ENCODE measurements at places on chromosomes 12 and 14.

- peak; percentile 20 for DNase-seq
Observed at GRCh38 chr14:35261774-35262173, 30.4 kb upstream of the PSMA6 start.

DNA sequence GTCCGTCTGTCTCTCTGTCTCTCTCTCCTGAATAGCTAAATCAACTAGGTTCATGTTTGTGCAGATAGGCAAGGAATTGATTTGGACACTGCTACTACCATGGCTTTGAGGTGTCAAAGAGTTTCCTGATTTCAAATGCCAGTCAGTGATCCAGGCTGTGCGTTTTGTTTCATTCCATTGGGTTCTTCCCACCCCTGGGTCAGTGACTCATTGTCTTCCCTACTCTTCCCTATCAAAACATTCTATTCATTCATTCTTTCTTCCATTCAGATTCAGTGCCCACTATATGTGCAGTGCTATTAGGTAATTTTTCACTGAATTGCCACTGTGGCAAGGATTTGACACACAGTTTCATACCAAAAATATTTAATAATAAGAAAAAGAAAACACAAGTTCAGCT, 50.4 kb downstream of the RPH3A start:
- no peak for DNase-seq

- no peak for DNase-seq
Observed at GRCh38 chr14:64673316-64673715, 30.9 kb upstream of the PLEKHG3 start.

DNA sequence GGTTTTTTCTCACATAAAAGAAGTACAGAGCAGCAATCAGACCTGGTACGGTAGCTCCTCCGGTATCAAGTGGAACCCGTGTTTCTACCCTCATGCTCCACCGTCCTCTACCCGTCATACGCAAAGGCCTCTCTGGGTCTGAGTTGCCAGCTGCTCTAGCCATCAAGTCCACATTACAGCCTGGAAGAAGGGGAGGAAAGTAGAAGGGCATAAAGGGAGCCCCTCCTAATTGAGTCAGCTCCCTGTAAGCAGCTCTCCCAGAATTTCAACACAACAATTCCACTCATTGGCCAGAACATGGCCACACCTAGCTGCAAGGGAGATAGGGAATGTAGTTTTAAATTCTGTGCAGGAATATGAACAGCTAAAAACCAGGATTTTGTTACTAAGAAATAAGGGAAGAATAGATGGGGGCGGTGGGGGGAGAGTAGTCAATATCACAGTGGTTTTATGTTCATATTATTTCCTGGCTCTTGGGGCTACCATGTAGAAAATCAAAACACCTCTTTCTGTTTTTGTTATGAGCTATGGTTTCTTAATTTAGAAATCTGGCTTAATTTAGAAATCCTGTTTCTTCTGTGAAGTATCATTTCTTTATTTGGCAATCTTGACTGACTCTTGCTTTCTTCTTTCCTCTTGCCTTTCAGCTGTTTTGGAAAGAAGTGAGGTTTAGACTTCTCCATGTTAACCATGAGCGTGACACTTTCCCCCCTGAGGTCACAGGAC, 103.9 kb downstream of the AKAP6 start:
- DNase-seq, result no peak

- peak; percentile 61 for DNase-seq
Observed at GRCh38 chr14:58639842-58640484, 2.2 kb downstream of the DACT1 start.

DNA sequence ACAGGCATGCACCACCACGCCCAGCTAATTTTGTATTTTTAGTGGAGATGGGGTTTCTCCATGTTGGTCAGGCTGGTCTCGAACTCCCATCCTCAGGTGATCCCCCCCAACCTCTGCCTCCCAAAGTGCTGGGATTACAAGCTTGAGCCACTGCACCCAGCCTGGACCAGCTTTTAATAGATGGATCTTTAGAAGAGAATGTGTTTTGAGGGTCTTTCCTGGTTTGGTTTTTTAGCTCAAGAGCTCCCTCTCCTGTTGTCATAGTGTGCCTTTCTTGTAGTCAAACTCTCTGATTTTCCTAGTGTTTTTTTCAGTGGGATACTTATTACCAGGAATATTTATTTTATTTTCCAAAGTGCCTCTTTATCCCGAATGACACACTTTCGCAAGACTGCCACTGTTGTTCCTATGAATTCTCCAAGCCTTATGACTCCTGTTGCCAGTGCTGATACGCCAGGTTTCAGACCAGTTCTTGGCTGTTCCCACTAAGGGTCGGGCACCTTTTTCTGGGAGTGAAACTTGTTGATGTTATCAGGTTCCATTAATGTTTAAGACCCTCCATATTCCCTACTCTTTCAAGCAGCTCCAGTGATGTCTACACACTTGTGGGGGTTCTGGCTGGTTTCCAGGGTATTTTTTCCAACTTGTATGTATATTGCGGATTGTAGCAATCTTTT, 31.5 kb upstream of the LIMA1 start:
- peak; percentile 46 for DNase-seq

DNA sequence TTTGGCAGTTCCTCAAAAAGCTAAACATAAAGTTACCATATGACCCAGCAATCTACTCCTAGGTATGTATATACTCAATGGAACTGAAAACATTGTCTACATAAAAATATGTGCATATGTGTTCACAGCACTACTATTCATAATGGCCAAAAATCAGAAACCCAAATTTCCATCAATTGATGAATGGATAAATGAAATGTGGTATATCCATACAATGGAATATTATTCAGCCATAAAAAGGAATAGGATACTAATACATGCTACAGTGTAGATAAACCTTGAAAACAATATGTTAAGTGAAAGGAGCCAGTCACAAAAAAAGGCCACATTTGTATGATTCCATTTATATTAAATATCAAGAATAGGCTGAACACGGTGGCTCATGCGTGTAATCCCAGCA, 3.4 kb downstream of the ACYP1 start:
- no peak for DNase-seq

GRCh38 chr14:51711505-51711904, 59.8 kb downstream of the FRMD6 start:
- no peak for DNase-seq

DNA sequence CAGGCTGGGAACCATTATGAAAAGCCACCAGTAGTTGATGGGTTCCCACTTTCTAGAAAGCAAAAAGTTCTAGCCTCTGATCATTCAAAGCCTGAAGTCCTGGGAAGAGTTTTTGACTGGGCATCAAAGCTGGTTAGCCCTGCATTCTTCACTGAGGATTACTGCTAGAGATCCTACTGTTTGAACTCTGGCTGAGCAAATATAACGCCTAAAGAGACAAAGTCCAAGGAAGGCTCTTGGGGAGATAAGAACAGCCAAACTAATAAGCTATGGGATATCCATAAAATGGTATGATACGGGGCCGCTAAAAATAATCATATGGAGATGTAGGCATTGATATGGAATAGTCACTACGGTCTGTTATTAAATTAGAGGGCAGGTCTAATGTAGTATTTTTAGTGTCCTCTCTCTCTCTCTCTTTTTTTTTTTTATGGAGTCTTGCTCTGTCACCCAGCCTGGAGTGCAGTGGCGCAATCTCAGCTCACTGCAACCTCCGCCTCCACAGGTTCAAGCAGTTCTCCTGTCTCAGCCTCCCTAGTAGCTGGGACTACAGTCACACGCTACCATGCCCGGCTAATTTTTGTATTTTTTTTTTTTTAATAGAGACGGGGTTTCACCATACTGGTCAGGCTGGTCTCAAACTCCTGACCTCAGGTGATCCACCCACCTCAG, 35.5 kb downstream of the PLXNC1 start:
- DNase-seq, result no peak

GRCh38 chr12:87467936-87468335, 561.3 kb downstream of the C12orf50 start:
- DNase-seq, result no peak

DNA sequence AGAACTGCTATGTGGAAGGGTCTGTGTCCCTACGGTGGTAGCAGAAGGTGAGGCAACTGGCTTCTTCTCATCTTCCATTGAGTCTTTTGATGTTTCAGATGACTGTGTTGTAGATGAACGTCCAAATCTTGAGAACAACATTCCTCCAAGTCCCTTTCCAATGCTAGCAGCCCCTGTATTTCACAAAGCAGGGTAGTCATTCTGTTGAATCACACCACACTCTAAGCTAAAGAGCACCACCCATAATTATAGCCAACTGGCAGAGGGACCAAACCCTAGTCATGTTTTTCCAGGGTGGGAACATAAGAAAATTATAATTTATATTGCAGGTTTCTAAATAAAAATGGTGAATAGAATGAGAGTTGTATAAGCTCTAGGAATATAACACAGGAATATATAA, 98.7 kb downstream of the DDHD1 start:
- DNase-seq, result no peak

DNA sequence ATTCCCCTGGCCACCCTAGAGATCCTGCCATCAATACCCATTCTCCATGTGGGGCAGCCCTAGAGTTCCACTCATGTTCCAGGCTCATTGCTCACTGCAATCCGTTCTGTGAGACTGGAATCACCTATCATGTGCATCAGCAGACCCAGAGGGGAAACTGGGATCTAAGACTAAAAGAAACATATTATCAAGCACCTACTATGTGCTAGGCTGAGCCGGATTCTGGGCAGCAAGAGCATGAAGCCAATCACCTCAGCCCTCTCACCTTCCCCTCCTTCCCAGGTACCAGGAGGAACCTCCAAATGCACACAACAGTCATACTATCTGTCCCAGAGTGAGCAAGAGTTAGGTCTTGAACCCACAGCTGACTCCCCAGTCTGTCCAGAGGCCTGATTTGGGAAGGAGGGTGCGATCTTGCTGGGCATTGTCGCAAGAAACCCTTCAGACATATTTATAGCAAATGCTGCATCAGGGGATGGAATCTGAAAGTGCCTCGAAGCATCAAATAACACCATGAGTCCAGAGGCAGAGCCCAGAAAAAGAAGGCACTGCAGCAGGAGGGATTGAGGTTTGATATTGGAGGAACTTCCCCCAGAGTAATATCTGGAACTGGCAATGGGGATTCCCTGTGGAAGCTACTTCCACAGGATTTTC, 6.7 kb upstream of the CACNB3 start:
- no peak for DNase-seq

DNA sequence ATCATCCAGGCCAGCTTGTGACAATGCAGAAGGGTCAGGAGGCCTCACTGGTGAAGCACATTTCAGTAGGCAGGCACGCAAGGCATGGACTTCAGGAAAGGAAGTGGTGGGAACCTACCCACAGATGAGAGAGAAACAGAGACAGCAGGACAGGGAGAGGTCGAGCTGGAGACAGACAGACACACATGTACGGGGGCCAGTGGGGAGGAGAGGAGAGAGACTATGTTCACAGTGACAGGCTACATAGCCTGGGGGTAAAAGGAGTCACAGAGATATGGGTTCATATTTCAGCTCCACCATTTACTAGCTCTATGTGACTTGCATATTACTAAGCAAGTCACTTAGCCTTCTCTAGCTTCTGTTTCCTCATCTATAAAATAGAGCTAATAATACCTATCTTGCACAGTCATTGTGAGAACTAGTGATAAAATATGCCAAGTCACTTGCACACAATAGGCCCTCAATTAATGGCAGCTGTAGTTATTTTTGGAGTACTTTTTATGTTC, 91.1 kb upstream of the FUT8 start:
- peak; percentile 29 for DNase-seq

DNA sequence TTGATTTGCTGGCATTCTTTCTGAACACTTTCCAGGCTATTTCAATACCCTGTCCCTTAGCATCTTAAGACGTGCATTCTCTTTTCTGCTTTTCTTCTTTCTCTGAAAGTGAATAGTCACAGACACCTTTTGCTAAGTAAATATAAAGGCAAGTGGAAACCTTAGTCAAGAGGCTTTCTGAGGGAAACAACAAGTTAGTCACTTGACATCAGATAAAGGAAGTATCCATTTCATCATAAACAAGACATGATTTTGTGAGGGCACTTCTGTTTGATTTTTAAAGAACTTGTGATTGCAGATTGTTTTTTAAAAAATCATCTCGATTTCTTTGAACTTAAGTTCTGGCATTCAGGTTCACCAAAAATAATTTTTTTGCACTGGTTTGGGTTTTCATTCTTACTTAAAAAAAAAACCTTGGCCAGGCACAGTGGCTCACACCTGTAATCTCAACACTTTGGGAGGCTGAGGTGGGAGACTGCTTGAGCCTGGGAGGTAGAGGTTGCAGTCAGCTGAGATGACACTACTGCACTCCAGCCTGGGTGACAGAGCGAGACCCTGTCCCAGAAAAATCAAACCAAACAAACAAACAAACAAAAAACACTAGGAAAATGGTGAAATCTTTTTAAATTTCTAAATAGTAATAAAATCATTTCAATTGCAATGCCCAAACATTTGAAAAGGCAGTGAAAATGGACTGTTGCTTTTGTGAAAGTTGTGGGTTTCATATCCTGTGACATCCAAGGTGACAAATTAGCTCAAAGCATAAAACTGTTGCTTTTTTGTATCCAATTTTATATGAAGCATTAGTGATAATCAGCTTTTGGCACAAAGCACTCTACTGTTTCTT, 8.3 kb upstream of the KLHL42 start:
- peak; percentile 15 for DNase-seq

DNA sequence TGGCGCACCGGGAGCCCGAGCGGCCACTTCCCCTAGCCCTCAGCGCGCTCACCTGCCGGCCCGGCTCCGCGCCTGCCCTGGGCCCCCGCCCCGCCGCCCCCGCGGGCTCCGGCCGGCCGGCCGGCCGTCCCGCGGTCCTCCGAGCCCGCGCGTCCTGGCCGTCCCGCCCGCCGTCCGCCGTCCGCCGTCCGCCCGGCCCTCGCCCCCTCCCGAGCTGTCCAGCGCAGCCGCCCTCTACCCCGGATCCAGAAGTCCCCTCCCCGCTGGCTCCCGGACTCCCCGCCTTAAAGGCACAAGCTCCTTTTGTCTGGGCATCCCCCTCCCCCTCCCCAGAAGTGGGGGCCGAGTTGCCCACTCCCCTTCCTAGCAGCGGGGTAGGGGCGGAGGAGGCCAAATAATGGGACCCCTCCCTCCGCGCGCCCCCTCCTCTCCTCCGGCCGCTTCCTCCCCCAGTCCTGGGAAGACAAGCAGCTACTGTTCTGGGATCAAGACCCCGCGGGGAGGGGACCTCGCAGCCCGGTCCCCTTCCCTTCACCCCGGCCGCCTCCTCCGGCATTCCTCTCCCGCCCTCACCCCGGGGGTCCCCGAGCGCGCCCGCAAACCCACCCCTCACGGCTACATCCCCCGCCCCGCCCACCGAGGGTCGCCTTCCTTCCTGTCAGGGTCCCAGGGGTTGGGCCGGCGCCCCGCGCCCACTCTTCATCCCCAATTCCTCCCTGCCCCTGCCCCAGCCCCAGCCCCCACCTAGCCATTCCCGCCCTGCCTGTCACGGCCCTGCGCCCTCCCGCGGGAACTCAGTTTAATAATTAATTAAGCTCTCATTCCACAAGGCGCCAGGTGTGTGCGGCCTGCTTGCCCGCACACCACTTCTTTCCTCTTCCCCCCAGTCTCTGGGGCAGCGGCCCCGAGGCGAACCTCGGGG, at the start of gene ADCY6:
Gene ADCY6 (minus strand): TSS at position 236 of the 922 bp plus-strand sequence. CDS start 5,655 bp downstream, outside the sequence.
- peak; percentile 74 for DNase-seq

GRCh38 chr12:106434526-106434925, 77.0 kb downstream of the POLR3B start:
- no peak for DNase-seq

GRCh38 chr14:57560681-57561080, 67.0 kb upstream of the CCDC198 start:
- DNase-seq, result no peak
